ENCODE measurements at places on chromosomes 7 and 10. TPM values are rescaled to one million over a fixed set of nuclear protein-coding genes. Genes with fewer than 3 reads are reported as not detected.

- DNase-seq, result no peak
- H3K27ac ChIP-seq, result no peak overlapping the region
- H3K4me1 ChIP-seq, result peaks cover 7% of the 10 kb centered on the region
- no peak overlapping the region for H3K4me3 ChIP-seq
- H3K36me3 ChIP-seq, result no peaks in the 10 kb centered on the region
Measured at GRCh38 chr10:84531396-84531795, 203.0 kb downstream of the CCSER2 start.

DNA sequence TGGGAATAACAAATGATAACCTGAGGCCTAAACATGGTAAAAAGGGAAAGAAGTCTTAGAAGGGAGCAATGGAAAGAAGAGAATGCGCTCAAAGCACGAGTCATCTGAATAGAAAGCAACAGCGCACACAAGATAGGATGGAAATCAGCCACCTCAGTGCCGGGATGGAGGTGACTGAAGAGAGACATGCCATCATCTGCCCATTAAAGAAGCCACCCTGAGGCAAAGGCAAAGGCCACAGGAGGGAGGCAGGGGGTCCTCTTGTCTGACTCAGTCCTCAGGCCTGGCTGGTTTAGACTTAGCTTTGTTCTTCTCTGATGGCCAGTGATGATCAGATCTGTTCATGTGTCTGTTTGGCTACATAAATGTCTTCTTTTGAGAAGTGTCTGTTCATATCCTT lies 180.6 kb downstream of the CHCHD3 start:
- H3K27ac ChIP-seq, result no peak overlapping the region
- no peaks in the 10 kb centered on the region for H3K36me3 ChIP-seq
- no peaks in the 10 kb centered on the region for H3K27me3 ChIP-seq
- H3K4me1 ChIP-seq, result no peaks in the 10 kb centered on the region

The TSPAN33 gene
- total RNA-seq, result under 0.01 TPM

The AP1S1 gene
- 101 TPM for total RNA-seq

The PPP3CB gene
- total RNA-seq, result 40.1 TPM

The IL6 gene
- total RNA-seq, result 37.4 TPM

GRCh38 chr10:17831896-17832295 lies 22.7 kb downstream of the MRC1 start:
- H3K36me3 ChIP-seq, result no peaks in the 10 kb centered on the region
- no peaks in the 10 kb centered on the region for H3K27me3 ChIP-seq
- H3K4me3 ChIP-seq, result no peak overlapping the region
- peaks cover 19% of the 10 kb centered on the region for H3K4me1 ChIP-seq

- DNase-seq, result peak; percentile 11
- H3K36me3 ChIP-seq, result no peaks in the 10 kb centered on the region
- no peak overlapping the region for H3K4me3 ChIP-seq
- H3K4me1 ChIP-seq, result no peaks in the 10 kb centered on the region
- no peak overlapping the region for H3K27ac ChIP-seq
- H3K27me3 ChIP-seq, result peaks cover 4% of the 10 kb centered on the region
Measured at GRCh38 chr10:124279298-124279697, 139.4 kb downstream of the OAT start.

- H3K4me3 ChIP-seq, result no peak overlapping the region
- no peaks in the 10 kb centered on the region for H3K4me1 ChIP-seq
- H3K27ac ChIP-seq, result no peak overlapping the region
- H3K36me3 ChIP-seq, result no peaks in the 10 kb centered on the region
- no peak for DNase-seq
- H3K27me3 ChIP-seq, result peaks cover 22% of the 10 kb centered on the region
Measured at GRCh38 chr7:107051376-107051775, 6.9 kb downstream of the PRKAR2B start.

The CH25H gene
- 13.0 TPM for total RNA-seq

The TMEM270 gene
- total RNA-seq, result not detected

- no peaks in the 10 kb centered on the region for H3K27me3 ChIP-seq
- peak overlapping the region; percentile 89 for H3K27ac ChIP-seq
- peaks cover 24% of the 10 kb centered on the region for H3K4me1 ChIP-seq
- H3K36me3 ChIP-seq, result peaks cover 35% of the 10 kb centered on the region
Measured at GRCh38 chr7:135169964-135170273, 588 bp downstream of the CYREN start.

GRCh38 chr10:18224626-18225445 lies 84.6 kb downstream of the CACNB2 start:
- no peak overlapping the region for H3K27ac ChIP-seq
- H3K36me3 ChIP-seq, result no peaks in the 10 kb centered on the region
- no peak for DNase-seq
- H3K4me3 ChIP-seq, result no peak overlapping the region

DNA sequence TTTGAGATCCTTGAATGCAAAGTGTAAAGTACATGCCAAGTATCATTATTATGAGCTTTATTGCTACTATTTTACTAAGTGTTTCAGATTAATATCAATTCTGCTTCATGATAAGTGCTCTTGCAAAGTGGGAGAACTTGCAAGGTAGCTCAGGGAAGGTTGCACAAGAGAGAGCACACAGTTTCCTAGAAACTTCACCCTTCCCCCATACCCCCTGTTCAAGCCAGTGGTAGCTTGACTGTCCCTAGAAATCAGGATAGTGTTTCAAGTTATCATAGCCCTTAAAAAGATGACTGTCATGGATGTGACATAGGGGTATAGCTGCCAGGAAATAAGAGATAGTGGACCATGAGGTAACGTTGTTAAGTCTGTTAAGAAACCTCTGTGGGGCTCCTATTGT lies 251.5 kb downstream of the TRIL start:
- no peak overlapping the region for H3K4me3 ChIP-seq
- no peaks in the 10 kb centered on the region for H3K36me3 ChIP-seq
- H3K27ac ChIP-seq, result no peak overlapping the region
- no peaks in the 10 kb centered on the region for H3K27me3 ChIP-seq

The MOGAT3 gene
- total RNA-seq, result not detected

The CCL24 gene
- total RNA-seq, result not detected

DNA sequence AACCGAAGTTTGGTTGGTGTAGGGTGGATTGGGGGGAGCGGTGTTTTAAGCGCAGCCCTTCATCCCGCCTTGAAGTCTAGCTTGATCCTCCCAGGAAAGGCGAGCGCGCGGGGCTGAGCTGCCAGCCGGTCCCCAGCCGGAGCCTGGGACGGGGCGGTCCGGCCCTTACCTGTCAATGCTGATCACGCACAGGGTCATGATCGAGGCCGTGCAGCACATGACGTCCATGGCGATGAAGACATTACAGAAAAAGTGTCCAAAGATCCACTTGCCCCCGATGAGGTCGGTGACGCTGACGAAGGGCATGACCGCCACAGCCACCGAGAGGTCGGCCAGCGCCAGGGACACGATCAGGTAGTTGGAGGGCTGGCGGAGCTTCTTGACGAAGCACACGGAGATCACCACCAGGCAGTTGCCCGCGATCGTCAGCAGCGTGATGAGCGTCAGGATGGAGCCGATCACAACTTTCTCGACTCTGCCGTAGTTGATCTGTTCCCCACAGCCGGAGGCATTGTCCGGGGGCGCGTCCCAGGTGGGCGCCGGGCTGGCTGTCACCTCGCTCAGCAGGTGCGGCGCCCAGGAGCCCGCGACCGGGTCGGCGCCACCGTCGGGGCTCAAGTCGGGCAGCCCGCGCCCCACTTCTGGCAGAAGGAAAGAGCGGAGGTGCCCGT lies 740 bp downstream of the HTR7 start:
- no peak overlapping the region for H3K27ac ChIP-seq
- H3K36me3 ChIP-seq, result no peaks in the 10 kb centered on the region
- H3K4me3 ChIP-seq, result peak overlapping the region; percentile 79

The STEAP1 gene
- total RNA-seq, result 45.4 TPM

The LEP gene
- 0.36 TPM for total RNA-seq

- H3K4me3 ChIP-seq, result no peak overlapping the region
- H3K36me3 ChIP-seq, result no peaks in the 10 kb centered on the region
- H3K27me3 ChIP-seq, result no peaks in the 10 kb centered on the region
- no peak overlapping the region for H3K27ac ChIP-seq
- no peaks in the 10 kb centered on the region for H3K4me1 ChIP-seq
Measured at GRCh38 chr10:96334616-96335526, 23.9 kb downstream of the OPALIN start.

GRCh38 chr10:22325272-22326144 lies 4.6 kb downstream of the BMI1 start:
- H3K36me3 ChIP-seq, result peaks cover 31% of the 10 kb centered on the region
- H3K4me3 ChIP-seq, result peak overlapping the region; percentile 79
- peak overlapping the region; percentile 59 for H3K27ac ChIP-seq
- H3K4me1 ChIP-seq, result peaks cover 22% of the 10 kb centered on the region
- peaks cover 29% of the 10 kb centered on the region for H3K27me3 ChIP-seq
- DNase-seq, result peak; percentile 99

DNA sequence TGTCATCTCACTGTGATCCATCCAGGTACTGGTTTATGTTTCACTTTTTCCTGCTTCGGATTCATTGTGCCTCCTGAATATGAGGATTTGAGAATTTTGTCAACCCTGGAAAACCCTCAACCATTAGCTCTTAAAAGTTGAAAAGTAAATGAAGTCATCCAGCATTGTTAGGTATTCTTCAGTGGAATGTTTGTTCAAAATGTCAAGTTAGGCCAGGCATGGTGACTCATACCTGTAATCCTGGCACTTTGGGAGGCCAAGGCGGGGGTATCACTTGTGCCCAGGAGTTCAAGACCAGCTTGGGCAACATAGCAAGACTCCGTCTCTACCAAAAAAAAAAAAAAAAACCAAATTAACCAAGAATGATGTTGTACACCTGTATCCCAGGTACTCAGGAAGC lies 222.1 kb downstream of the NSUN6 start:
- no peak for DNase-seq
- H3K36me3 ChIP-seq, result no peaks in the 10 kb centered on the region

- peak; percentile 93 for DNase-seq
- no peaks in the 10 kb centered on the region for H3K27me3 ChIP-seq
- H3K4me1 ChIP-seq, result peaks cover 45% of the 10 kb centered on the region
Measured at GRCh38 chr10:30434273-30435072, 489 bp downstream of the MAP3K8 start.

The LRGUK gene
- total RNA-seq, result 0.88 TPM

GRCh38 chr7:24883622-24884013 lies 96.4 kb downstream of the OSBPL3 start:
- DNase-seq, result no peak
- peak overlapping the region; percentile 50 for H3K27ac ChIP-seq

The SLC26A5 gene
- total RNA-seq, result not detected

DNA sequence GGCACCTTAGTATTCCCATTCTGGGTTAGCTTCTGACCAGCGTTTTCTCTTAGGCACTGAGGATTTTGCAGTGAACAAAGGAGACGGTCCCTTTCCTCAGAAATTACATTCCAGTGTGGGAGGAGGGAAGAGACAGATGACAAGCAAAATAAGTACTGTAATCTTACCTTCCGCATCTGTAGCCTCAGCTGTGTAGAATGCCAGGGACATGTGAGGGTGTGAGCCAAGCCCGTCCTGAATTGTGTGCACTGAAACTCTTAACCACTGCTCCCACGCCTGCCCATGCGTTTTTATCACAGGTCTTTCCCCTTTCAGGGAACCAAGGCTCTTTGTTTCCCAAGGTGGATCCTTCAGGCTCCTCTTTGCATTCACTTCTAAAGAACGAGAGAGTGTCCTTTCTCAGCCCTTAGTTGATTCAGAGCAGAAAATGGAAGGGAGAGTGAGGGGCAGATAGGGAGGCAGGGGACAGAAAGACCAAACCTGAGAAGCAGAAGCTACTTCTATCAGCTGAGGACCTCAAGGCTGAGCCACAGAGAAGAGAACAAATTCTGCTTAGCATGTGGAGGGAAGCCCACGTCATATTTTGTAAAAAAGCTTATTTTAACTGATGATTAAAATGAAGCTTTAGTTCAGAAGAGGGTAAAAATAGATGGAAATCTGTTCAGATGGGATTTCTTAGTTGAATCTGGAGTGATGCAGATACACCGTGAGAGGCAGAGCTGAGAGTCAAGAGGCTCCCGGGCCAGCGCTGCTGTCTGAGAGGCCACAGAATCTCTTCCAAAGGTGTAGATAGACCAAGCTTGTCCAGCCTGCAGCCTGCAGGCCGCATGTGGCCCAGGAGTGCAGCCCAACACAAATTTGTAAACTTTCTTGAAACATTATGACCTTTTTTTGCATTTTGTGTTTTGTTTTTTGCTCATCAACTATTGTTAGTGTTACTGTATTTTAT lies 122.5 kb downstream of the CCNY start:
- no peaks in the 10 kb centered on the region for H3K36me3 ChIP-seq
- no peak overlapping the region for H3K4me3 ChIP-seq
- H3K27me3 ChIP-seq, result no peaks in the 10 kb centered on the region
- no peak for DNase-seq
